ENCODE measurements at places on chromosomes 1 and 21.

DNA sequence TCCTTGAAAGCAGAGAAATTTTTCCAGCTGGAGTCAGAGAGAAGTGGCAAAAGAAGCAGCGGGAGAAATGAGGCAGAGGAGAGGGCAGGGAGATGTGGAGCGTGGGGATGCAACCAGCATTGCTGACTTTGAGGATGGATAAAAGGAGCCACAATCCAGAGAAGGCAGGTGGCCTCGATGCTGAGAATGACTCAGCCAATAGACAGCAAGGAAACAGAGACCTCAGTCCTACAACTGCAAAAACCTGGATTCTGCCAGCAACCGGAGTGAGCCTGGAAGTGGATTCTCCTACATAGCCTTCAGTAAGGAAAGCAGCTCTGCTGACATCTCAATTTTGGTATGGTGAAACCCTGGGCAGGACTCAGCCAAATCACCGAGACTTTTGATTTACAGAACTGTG, 128.9 kb upstream of the ATP1B1 start:
- no peak for DNase-seq

GRCh38 chr1:7010534-7011200, 225.4 kb downstream of the CAMTA1 start:
- DNase-seq = no peak

DNA sequence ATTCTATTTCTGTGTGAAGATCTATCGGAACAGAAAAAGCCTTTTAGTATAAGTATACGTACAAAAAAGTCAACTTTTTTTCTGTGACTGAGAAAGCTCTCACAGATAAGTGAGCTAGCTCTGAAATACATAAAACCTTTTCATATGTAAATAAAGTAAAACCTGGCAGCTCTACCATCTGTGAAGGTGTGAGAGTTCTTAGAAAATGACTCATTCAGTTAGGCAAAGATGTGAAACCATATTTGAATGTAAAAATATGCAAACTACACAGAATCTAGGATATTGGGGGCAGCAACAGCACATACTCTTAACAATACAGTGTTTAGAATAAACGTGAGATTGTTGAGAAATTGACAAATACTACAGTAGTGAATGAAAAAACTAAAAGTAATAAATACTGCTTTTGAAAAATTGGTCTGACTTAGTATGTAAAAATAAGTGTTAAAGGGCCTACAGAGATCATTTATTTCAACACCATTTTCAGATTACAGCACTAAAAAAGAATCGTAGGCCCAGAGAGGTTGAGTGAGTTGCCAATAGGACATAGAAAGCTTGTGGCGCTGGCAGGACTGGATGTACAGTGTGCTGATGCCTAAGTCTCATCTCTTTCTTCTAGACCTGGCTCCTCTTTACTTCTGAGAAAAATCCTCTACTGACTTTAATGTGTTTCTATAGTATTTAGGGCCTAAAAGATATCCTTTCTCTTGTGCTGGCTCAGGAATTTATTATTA, 19.8 kb downstream of the ATP6V1G3 start:
- no peak for DNase-seq

DNA sequence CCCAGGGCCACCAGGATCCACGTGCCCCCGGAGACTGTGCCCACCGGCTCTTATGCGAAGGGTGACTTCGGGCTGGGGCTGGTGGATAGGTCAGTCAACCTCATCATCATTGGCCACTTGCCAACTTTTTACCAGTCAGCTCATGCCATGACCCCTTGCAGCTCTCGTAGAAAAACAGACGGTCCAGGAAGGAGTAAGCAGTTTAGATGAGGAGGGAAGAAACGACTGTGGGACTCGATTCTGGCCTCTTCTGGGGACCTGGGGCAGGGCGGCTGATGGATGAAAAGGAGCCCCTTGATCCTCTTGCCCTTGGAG, 41.0 kb downstream of the UBASH3A start:
- no peak for DNase-seq

- no peak for DNase-seq
These were observed 48.2 kb downstream of the CYP2J2 start for GRCh38 chr1:59878370-59878769.

GRCh38 chr1:147853391-147853790, 49.2 kb upstream of the GJA8 start:
- peak; percentile 7 for DNase-seq

- peak; percentile 69 for DNase-seq
These were observed 277.3 kb upstream of the FMN2 start for GRCh38 chr1:239814306-239814881.

DNA sequence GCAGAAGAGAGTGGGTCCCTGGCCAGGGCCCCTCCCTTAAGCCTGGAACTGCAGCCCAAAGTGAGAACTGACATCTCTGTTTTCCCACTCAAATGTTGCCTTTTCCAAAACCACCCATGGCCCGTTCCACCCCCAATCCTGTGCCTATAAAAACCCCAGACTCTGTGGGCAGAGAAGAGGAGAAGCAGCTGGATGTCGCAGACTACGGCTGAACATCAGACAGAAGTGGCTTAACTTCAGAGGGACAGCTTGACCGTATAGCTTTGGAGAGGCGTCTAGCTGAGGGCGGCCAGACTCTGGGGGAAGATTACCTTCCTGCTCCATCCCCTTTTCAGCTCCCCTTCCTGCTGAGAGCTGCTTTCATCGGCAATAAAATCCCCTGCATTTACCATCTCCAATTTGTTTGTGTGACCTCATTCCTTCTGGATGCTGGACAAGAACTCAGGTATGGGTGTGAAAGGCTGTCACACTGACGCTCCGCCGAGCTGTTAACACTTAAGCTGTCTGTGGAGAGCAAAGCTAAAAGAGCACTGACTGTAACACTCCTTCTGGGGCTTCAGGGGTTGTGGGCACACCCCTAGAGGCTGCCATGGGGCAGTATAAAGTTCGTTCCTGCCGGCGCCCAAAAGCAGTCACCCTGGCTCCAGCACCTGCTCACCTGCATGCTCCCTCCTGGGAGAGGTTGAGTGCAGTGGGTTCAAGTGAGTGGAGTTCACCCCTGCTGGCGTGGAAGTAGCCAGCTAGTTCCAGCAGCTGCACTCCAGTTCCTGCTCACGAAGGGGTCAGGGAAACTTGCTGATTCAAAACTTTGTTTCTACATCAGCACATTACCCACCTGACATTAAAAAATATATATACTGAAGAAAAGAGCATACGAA, 19.6 kb upstream of the ERO1B start:
- DNase-seq = no peak

- no peak for DNase-seq
These were observed 8.7 kb downstream of the KIAA1614 start for GRCh38 chr1:180921386-180921785.

GRCh38 chr1:229164836-229165735, 105.8 kb upstream of the RAB4A start:
- no peak for DNase-seq

DNA sequence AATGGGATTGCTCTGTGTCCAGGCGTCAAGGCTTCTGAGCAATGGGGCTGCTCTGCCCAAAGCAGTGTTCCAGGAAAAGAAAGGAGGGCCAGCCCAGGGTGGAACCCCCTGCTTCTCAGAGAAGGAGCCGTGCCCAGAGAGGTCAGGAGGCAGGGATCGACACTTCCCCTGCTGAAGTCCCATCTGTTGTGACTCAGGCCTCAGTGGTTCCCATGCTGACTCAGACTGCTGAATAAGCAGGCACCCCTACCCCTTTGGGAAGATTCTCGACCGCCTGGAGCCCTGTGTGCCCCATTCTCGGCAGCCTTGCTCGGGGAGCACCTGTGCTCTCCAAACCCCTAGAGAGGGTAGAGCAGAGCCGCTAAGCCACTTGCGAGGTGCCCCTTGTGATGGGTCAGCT, 23.9 kb downstream of the PKP1 start:
- DNase-seq = no peak

DNA sequence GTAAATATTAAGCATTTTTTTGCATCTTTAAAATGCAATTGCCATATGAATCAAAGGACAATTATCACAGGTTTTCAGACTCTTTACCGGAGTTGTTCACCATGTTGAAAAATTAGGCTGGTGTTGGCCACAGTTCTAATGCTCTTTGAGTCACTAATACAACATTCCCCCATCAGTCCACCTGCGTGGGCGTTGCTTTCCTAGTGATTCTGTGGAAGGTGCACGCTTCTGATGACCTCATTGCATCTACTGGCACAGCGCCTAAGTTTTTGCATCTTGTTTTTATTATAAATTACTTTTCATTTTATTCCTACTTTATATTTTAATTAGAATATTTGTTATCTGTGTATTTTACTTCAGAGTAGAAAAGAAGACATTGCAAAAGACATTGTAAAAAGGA, 4.7 kb upstream of the F5 start:
- no peak for DNase-seq

DNA sequence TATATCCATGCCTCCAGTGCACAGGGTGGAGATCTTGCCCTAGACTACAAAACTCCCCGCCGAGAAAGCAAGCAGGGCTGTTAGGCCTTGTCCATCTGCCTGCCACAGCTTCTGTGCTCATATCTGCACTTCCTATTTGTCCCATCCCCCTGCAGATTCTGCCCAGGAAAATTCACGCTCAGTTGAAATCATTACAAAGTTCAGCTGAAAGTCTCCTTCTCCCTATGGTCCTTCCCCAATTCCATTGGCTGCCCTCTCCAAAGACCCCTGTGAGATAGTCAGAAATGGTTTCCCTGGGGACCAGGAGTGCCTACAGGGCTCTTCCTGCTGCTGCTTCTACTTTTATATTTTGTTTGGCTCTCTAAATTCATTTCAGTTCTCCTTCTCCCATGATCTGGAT, 63.2 kb downstream of the DTL start:
- no peak for DNase-seq

- no peak for DNase-seq
These were observed 3.4 kb downstream of the CLDN19 start for GRCh38 chr1:42736571-42737200.

GRCh38 chr21:41504030-41504429, 3.9 kb downstream of the TMPRSS2 start:
- no peak for DNase-seq

GRCh38 chr1:66231681-66232463, 302.1 kb upstream of the SGIP1 start:
- DNase-seq = no peak

DNA sequence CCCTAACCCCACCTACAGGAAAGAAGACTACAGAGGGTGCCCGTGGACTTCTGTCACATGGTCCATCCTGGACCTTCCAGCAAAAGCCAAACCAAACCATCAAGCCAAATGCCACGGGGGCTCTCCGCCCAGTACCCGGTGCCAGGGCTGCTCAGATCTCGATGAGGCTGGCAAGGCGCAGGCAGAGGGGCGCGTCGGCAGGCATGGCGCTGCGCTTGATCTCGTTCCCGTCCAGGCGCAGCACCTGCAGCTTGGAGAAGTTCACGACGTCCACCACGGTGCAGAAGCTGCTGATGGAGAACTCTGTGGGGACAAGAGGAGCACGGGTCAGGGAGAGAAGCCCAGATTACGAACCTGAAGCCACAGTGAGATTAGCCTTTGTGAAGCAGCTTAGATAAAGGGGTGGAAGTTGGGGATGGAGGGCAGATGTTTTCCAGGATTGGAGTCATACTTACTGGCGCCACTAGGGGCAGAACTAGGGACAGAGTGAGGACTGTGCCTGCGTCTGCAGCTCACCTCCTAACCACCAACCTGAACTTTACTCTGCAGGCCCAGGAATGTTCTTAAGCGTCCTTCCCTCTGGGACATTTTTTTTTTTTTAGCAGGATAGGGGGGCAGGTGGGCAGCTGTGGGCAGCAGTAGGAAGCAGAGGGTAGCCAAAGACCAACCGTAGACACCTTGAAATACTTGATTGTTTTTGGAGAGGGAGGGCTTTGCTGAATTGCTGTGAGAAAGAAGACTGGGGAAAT, 8.6 kb downstream of the FMOD start:
- DNase-seq = peak; percentile 10

- peak; percentile 48 for DNase-seq
These were observed 11.5 kb downstream of the BCAR3 start for GRCh38 chr1:93670141-93670540.

DNA sequence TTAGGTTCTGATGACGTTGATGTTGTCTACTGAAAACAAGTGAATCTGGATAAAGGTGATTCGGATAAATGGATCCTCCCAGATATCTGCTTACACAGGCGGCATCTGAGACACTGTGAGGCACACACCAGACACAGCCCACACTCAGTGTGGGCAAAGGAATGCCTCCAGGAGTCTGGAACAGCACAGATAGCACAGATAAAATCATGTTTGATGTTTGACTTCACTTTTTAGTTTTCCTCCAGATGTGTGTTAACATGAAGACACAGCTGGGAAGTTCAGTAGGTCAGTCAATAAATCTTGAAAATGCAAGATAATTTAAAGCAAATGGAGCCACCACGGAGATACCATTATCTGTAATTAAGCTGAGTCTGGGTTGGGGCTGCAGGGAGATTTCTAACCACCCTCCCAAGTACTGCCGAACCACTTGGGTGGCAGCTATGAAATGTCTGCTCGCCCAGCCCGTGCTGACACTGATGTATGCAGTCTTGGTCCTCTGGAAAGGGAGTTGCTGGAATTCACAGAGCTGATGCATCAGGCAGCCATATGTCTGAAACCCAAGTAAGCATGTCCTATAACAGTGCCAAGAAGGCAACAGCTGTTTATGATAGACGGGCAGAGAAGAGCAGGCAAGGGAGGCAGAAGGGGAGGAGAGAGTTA, 11.7 kb downstream of the CAPN9 start:
- no peak for DNase-seq

GRCh38 chr1:183356534-183357182, 61.5 kb downstream of the NMNAT2 start:
- DNase-seq = no peak

- DNase-seq = no peak
These were observed 73.5 kb downstream of the TMEM200B start for GRCh38 chr1:29050166-29050565.

- no peak for DNase-seq
These were observed 73.5 kb downstream of the ABL2 start for GRCh38 chr1:179156026-179156425.

GRCh38 chr1:205918955-205919746, 24.1 kb downstream of the SLC26A9 start:
- DNase-seq = peak; percentile 80

DNA sequence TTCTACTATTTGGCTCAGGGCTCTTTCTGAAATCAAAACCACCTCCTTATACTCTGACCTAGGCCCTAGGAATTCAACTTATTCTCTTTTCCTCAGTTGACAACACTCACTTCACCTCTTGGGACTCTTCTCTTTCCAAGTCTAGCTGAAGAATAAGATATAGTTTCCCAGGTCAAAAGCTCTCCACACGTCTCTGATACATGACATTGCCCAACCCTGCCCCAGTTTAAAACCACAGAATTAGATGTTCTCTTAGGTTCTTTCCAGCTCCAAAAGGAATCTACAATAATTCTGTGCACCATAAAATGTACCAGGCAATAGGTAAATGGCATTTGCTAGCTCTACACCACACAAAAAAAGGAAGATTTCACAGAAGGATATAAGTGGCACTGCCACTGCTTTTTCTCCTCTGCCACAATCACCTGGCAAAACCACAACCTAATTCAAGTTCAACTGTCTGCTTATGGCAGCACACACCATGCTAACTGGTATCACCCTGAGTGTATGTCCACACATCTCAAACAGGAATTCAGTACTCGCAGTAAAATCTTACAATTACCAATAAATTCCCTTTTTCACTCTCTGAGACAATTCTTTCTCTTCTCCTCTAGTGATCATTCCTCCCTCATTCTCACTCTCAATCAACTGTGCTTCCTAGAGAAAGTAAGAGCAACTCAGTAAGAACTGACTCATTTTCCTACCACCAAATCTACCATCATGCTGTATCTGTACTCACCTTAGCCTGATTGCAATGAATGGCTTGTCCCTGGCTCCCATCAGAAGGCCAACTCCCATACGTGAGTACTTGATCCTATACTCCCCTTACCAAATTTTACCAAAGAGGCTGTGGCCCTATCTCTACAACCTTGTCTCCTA, 27.3 kb downstream of the ZBTB8OS start:
- no peak for DNase-seq

GRCh38 chr1:11735531-11735853, 444 bp upstream of the AGTRAP start:
- DNase-seq = no peak

GRCh38 chr1:44212355-44213221, 683 bp upstream of the DMAP1 start:
- DNase-seq = no peak
